Activated CD4-positive, CD25-positive, alpha-beta regulatory T cell treated with anti-CD3 and anti-CD28 coated beads, Interleukin-2, amount 50 U/mL, for 24 hours (primary cell): ENCODE measurements at places on chromosomes 2 and 18.

DNA sequence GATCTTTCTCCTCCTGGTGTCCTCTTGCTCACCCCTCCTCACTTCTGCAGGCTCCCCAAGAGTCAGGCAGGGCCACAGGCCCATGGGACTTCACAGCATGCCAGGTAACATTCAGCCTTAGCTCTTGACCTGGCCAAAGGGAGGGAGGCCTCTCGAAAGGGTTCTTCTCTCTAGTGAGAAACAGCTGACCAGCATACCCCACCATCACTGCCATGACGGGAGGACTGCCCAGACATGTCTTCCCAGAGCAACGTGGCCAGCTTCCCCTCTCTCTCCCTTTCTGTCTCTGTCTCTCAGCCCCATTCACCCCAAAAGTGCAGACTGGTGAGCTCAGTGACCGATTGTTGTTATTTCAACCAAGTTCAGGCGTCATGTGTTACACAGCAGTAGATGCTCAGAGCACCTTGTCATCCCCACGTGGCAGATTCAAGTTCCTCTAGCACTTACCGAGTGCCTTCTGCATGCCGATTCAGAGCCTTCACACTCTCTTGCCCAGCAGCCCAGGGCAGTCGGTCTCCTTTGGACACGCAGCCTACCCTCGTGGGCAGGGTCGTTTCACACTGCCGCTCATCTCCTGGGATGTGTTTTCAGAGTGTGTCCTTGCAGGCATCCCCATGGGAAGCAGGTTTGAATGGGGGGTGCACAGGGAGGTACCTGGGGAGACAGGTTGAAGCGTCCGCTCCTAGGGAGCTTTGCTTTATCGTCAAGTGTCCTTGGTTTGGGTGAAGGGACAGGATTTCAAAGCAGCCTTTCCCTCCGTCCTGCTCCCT is 259.9 kb downstream of the NDUFA10 start:
- no peak for ATAC-seq

GRCh38 chr2:35035883-35036282 is 1319.7 kb upstream of the CRIM1 start:
- ATAC-seq = no peak

- no peak for ATAC-seq
These were observed 97.9 kb upstream of the SERTAD2 start for GRCh38 chr2:64751286-64752260.

DNA sequence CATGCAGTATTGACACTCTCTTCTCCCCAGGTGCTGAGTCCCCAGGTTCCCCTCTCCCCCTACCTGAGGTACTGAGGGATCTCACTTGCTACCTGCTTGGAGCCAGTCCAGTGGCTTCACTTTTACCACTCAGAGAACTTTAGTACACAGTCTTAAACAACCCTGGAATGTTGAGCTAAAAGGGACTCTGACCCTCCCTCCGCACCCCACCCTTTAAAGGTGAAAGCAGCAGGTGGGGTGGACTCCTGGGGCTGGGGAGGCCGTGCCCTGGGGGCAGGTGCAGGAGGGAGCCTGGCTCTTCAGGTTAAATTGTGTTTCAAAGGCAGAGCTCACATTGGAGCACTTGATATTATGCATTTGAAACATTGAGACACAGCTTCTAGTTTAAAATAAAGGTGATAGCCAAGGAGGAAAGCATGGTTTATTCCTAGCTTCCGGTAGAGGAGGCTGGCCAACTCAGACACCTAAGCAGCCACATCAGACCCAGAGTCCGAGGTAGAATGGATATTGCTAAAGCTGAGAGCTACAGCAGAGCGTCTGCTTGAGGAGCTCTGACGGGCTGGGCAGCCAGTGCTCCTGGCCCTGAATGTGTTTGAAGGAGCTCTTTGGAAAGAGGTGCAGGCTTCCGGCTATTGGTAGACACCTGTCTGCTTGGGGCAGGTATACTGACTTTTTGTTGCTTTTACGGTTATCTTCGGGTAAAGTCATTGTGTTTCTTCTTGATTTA is 196.4 kb downstream of the AGAP1 start:
- no peak for ATAC-seq

DNA sequence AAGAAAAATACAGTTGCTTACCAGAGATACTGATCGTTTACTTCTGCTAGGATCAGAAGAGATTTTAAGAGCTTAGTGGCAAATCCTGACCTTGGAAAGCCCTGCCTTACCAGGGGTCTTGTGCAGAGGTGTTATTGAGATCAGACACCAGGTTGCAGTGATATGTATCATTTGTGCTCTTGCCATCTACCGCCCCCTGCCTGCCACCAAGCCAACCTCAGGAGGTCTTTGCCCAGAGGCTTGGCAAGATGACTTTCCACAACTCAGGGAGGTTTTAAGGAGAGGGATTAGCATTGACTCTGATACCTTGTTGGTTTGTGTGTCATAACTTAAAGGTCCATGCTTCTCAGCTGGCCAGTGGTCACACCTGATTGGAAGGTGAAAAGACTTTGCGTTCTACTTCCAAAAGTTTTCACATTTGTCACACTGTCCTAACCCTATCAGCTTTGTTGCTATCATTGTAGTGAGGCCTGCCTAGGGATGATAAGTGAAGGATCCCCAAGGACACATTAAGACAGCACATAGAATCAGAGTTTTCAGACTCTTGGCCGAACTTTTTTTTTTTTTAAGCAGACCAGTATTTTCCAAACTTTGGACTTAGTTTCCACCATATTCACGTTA is 46.2 kb upstream of the MGAT5 start:
- peak; percentile 71 for ATAC-seq

DNA sequence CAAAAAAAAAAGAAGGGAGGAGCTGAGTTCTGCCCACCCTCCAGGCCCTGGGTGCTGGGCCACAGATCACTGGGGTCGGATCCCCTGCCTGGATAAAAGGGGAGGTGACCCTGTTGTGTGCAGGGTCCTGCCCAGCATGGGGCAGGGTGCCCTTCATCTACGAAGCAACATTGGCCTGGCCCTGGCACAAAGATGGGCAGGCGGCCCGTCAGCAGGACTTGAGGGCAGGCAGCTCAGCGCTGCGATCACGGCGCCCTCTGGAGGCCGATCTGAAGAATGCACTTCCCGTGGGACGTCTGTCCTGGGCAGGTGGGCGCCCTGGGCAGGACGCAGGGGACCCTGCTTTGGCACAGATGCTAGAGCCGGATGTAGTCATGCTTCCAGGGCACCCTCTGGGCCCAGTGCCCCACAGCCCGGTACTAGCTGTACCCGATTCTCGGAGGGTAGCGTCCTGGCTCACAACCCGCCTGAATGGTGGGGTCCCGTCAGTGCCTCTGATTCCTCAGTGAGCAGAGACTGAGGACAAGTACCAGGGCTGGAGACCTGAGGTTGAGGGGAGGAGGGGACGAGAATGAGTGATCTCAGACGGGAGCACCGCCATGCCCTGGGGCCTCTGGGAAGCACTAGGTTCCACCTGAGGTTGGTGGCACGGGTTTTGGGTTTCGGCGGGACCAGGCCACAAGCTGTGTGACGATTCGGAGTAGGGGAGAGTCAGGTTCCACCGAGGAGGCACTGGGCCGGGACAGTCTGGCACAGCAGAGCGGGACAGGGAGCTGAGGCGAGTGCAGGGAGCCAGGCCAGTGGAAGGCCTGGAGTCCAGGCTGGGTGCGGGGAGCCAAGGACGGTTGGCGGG is 18.0 kb downstream of the ARID5A start:
- ATAC-seq = no peak

- ATAC-seq = peak; percentile 96
These were observed 45.6 kb upstream of the ODC1 start for GRCh38 chr2:10493634-10494281.

DNA sequence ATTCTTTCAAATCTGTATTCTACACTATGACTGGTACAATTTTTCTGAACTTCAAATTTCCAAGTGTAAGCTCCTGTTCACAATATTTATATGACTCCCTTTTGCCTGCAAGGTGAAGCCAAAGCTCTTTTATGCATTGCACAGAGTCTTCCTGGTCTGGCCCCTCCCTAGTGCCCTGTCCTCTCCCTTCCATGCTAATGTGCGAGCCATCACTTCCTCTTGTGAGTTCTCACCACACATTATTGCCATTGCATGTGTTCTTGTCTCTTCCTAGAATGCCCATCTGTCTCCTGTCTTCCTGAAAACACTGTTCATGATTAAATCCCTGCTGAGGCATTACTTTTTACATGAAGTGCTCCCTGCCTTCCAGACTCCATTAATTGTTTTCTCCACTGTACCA is 169.9 kb downstream of the MC4R start:
- ATAC-seq = no peak

DNA sequence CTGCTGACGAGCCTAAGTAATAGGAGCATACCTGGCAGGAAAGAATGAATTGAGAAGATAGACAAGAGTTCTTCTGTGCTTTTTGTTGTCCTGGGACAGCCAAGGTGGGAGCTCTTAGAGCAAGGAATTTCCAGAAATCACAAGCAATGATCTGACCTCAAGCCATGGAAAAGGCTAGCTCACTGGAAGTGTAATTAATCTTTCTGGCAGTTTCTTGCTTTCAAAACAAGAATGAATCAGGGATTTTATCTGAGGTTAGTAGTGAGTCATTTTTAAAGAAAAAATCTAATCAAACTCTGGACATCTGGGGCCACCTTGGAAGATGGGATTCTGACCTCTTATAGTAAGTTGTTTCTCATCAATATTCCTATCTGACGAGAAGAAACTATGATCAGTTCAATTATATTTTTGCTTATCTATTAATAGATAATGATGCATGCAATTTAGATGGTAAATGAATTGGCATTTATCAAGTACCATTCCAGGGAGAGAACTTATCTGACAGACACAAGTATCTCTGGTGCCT is 98.0 kb downstream of the ADCYAP1 start:
- ATAC-seq = no peak

DNA sequence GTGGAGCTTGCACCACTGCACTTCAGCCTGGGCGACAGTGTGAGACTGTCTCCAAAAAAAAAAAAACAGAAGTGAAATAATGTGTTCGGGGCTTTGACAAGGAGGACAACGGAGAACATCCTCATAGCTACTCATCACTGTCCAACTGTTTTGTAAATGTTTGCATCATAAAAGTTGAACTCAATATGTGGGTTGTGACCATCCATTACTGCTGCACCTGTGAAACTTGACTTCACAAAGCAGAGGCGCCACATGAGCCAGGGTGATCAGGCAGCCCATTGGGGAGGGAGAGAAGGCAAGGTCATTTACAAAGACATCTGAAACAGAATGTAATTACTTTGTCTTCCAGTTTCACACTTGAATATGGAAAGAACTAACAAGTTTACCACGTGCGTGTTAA is 61.6 kb downstream of the LAMA1 start:
- no peak for ATAC-seq

DNA sequence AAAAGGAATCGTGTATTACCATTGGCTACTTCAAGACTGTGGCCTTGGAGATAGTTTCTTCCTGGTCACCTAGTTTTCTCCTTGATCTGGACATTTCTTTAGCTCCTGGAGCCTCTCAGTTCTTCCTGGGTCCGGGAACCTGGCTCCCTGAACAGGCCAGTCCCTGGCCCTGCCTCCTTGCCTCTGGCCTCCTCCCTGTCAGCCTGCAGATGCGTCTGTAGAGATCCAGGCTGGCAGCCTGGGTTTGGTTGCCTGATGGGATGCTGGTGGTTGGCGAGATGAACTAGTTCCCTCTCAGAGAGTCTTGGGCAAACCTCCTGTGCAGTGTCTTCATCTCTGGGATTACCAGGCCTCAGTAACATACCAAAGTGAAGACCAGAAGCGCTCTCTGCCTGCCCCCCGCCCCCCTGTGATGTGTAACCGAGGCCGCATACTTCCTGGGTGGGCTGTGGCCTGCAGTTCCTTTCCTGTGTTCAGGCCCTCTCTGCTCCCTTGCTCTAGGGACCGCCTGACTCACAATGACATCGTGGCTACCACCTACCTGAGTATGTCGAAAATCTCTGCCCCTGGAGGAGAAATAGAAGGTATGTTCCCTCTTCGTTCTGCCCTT is 85.4 kb downstream of the DYSF start:
- ATAC-seq = no peak

GRCh38 chr2:223049356-223049755 is 2.6 kb upstream of the KCNE4 start:
- no peak for ATAC-seq

DNA sequence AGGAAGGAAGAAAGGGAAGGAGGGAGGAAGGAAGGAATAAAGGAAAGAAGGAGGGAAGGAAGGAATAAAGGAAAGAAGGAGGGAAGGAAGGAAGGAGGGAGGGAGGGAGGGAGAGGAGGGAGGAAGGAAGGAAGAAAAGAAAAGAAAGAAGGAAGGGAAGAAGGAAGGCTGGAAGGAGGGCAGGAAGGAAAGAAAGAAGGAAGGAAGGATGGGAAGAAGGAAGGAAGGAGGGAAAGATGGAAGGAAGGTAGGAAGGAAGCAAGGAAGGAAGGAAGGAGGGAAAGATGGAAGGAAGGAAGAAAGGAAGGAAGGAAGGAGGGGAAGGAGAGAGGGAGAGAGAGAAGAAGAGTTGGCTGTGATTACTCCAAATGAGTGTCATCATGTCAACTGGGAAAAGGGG is 190.6 kb downstream of the ACKR3 start:
- ATAC-seq = no peak

- ATAC-seq = no peak
These were observed 2.5 kb downstream of the TMBIM1 start for GRCh38 chr2:218289639-218290315.
